ENCODE measurements at places on chromosomes 16 and 17.

- H3K27ac ChIP-seq = no peak overlapping the region
- no peak for DNase-seq
- no peaks in the 10 kb centered on the region for H3K27me3 ChIP-seq
- H3K4me3 ChIP-seq = peak overlapping the region; percentile 64
- H3K4me1 ChIP-seq = peaks cover 89% of the 10 kb centered on the region
Observed at GRCh38 chr16:57620335-57621231, 7.8 kb upstream of the ADGRG1 start.

DNA sequence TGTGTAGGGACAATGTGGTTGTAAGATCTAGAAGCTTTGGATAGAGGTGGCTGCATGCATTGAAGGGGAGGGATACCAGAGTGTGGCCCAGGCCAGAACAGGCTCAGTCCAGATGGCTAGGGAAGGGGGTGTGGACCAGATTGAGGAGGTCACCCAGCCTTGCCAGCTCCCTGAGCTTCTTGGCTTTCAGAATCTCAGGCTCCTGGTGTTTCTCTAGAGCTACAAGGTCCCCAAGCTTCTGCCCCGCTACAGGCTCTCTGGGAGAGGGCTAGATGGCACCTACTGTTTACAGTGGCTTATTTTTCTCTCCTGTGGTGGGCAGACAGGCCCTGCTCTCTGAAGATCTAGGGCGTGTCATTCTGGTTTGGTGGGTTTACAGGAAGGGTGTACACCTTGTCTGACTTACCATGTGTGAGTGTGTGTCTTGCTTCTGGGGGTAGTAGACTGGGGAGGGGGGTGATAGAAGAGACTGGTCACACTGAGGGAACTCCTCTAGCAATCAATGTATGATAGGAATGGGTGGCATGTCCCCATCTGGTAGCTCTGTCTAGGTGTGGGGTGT, 1.1 kb downstream of the RARA start:
- peak overlapping the region; percentile 78 for H3K4me3 ChIP-seq
- peaks cover 81% of the 10 kb centered on the region for H3K4me1 ChIP-seq
- H3K27me3 ChIP-seq = no peaks in the 10 kb centered on the region
- DNase-seq = no peak

- peaks cover 2% of the 10 kb centered on the region for H3K36me3 ChIP-seq
- peak overlapping the region; percentile 76 for H3K27ac ChIP-seq
- peaks cover 84% of the 10 kb centered on the region for H3K4me1 ChIP-seq
- no peaks in the 10 kb centered on the region for H3K27me3 ChIP-seq
Observed at GRCh38 chr17:47949946-47950345, 7.7 kb downstream of the PRR15L start.

DNA sequence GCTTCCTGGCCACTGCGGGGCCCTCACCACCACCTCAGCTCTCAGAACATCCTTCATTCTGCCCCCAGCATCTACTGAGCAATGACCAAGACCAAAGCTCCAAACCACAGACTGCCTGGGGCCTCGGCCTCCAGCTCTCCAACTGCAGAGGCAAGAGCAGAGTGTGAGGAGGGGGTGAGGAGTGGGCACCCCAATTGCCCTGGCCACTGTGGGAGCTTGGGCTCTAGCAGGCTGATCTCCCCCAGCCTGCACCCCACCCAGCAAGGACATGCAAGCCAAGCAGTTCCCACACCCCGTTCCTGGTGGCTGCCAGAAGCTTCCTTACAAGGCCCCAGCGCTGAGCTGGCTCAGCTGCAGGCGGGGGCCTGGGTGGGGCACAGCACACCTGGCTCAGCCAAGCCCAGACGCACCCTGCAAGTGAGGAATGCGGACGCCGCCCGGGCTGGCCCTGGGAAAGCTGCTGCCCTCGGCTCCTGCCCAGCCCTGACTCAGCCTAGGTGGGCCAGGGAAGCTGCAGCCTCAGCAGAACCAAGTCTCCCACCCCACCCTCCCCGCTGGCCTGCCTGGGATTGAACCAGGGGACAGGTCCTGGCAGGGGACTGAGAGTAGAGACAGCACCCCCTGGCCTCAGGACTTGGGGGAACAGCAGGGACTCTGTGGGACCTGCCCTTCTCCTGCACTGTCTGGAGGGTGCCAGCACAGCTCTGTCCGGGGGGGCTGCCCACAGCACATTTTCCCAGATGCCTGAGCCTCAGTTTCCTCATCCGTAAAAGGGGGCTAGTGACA, 29.7 kb upstream of the KRT17 start:
- no peak for DNase-seq
- peaks cover 26% of the 10 kb centered on the region for H3K27me3 ChIP-seq
- 0 out of 2 replicates have a peak, but pooled peaks cover 6% of the 10 kb centered on the region for H3K4me1 ChIP-seq

GRCh38 chr17:45679426-45679825, 104.7 kb upstream of the CRHR1 start:
- no peak overlapping the region for H3K27ac ChIP-seq
- H3K36me3 ChIP-seq = no peaks in the 10 kb centered on the region
- DNase-seq = no peak
- peaks cover 3% of the 10 kb centered on the region for H3K27me3 ChIP-seq
- no peak overlapping the region for H3K4me3 ChIP-seq

DNA sequence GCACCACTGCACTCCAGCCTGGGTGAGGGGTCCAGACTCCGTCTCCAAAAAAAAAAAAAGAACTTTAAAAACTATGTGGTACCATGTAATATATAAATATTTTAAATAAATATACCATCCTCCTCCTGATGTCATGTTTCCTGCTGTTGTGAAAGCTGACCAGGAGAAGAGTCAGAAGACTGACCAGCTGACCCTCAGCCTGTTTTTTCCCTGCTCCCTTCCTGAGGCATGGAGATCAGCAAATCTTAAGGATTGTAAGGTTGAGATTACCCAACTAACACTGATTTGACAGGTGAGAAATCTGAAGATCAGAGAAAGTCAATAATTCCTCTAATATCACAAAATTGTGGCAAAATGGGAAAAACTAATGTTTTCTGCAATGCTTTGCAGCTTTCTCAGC, 18.1 kb downstream of the NCOR1 start:
- no peak overlapping the region for H3K4me3 ChIP-seq
- DNase-seq = no peak
- peaks cover 25% of the 10 kb centered on the region for H3K36me3 ChIP-seq
- H3K27me3 ChIP-seq = no peaks in the 10 kb centered on the region
- H3K27ac ChIP-seq = no peak overlapping the region

DNA sequence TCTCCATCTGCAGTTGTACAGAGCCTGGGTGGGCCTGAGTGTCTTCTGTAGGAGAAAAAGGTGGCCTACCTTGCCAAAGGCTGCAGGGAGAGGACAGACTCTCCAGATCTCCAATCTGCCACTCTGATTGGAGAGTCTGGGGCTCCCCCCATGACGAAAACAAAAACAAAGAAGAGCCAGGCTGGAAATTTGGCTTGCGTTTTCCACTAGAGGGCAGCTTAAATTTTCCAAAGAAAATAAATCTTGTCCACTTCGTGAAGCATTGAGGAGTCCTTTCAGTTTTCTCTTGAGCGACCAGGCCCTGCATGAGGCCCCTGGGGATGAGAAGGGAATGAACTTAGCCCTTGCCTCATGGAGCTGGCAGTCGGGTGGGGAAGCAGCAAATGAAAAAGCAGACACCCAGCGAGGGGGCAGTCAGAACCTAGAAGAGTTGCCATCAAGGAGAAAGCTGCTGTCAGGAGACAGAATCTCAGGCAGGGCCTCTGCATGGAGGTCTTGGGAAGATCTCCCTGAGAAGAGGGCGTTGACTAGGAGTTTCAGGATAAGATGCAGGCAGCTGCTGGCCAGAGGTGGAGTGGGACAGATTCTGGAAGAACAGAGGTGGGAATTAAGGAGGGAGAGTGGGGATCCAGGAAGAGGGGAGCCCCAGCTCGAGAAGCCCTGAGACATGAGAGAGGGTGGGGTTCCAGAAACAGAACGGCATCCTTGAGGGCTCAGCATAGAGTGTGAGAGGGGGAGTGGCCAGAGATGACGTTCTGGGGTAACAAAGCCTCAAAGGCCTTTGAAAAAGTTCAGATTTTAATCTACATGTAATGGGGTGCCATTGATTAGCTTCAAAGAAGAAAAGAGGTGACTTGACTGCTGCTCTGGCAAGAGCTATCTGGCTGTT, 8.4 kb upstream of the SHCBP1 start:
- no peaks in the 10 kb centered on the region for H3K36me3 ChIP-seq
- H3K4me1 ChIP-seq = peaks cover 49% of the 10 kb centered on the region
- DNase-seq = peak; percentile 60
- peak overlapping the region; percentile 69 for H3K4me3 ChIP-seq
- no peaks in the 10 kb centered on the region for H3K27me3 ChIP-seq
- no peak overlapping the region for H3K27ac ChIP-seq

DNA sequence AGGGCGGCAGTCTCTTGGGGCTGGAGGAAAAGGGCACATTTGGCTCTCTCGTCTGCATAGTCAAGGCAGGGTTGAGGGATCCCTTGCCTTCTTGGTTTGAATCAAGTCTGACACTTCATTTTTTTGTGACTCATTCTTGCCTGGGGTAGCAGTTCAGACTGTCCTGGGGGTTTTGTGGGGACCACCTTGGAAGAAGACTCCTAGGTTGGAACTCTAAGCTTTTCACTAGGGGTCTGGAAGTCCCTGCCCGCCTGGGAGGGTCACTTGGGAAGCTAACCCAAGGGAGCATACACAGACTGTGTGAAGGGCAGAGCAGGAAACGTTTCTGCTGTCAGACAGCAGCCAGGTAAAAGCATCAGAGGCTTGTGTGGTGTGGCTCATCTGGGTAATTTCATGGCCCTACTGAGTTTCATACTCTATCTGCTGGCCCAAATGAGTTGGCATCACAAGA, 11.3 kb downstream of the YPEL2 start:
- no peaks in the 10 kb centered on the region for H3K27me3 ChIP-seq
- no peaks in the 10 kb centered on the region for H3K36me3 ChIP-seq
- peaks cover 41% of the 10 kb centered on the region for H3K4me1 ChIP-seq
- no peak overlapping the region for H3K4me3 ChIP-seq
- DNase-seq = no peak

DNA sequence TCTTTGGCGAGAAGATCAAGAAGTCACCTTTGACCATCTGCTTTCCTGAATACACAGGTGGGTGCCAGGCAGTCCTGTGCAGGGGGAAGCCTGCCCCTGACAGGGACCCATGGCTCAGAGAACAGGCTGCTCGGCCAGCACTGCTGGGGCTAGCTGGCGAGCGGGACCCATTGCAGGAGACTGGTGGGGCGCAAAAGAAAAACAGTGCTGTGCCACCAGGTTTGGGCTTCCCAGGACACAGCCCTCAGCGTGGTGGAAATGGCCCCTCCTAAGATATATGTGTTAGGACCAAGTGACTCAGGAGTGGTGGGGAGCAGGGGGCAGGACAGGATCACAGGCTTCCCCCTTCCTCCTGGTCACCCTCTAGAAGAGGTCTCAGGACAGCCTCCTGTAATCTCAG, 73.9 kb downstream of the AMFR start:
- H3K36me3 ChIP-seq = no peaks in the 10 kb centered on the region
- peaks cover 5% of the 10 kb centered on the region for H3K27me3 ChIP-seq
- peaks cover 18% of the 10 kb centered on the region for H3K4me1 ChIP-seq
- H3K27ac ChIP-seq = no peak overlapping the region
- DNase-seq = no peak
- H3K4me3 ChIP-seq = no peak overlapping the region

GRCh38 chr17:18344021-18344420, 19.3 kb downstream of the SHMT1 start:
- no peak overlapping the region for H3K27ac ChIP-seq
- H3K36me3 ChIP-seq = peaks cover 26% of the 10 kb centered on the region
- H3K4me3 ChIP-seq = no peak overlapping the region

DNA sequence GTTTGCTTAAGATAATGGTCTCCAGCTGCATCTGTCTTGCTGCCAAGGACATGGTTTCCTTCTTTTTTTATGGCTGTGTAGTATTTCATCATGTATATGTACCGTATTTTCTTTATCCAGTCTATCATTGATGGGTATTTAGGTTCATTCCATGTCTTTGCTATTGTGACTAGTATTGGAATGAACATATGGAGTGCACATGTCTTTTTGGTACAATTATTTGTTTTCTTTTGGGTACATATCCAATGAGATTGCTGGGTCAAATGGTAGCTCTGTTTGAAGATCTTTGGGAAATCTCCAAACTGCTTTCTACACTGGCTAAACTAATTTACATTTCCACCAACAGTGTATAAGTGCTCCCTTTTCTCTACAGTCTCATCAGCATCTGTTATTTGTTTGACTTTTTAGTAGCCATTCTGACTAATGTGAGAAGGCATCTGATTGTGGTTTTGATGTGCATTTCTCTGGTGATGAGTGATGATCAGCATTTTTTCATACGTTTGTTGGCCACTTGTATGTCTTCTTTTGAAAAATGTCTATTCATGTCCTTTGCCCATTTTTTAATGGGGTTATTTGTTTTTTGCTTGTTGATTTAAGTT, 66.2 kb downstream of the TNFRSF13B start:
- peaks cover 2% of the 10 kb centered on the region for H3K27me3 ChIP-seq
- H3K4me3 ChIP-seq = no peak overlapping the region
- no peak overlapping the region for H3K27ac ChIP-seq
- DNase-seq = no peak

- peak overlapping the region; percentile 8 for H3K4me3 ChIP-seq
- H3K36me3 ChIP-seq = peaks cover 38% of the 10 kb centered on the region
- H3K27me3 ChIP-seq = no peaks in the 10 kb centered on the region
- peak; percentile 93 for DNase-seq
Observed at GRCh38 chr16:22232277-22233036, 26.4 kb downstream of the EEF2K start.

DNA sequence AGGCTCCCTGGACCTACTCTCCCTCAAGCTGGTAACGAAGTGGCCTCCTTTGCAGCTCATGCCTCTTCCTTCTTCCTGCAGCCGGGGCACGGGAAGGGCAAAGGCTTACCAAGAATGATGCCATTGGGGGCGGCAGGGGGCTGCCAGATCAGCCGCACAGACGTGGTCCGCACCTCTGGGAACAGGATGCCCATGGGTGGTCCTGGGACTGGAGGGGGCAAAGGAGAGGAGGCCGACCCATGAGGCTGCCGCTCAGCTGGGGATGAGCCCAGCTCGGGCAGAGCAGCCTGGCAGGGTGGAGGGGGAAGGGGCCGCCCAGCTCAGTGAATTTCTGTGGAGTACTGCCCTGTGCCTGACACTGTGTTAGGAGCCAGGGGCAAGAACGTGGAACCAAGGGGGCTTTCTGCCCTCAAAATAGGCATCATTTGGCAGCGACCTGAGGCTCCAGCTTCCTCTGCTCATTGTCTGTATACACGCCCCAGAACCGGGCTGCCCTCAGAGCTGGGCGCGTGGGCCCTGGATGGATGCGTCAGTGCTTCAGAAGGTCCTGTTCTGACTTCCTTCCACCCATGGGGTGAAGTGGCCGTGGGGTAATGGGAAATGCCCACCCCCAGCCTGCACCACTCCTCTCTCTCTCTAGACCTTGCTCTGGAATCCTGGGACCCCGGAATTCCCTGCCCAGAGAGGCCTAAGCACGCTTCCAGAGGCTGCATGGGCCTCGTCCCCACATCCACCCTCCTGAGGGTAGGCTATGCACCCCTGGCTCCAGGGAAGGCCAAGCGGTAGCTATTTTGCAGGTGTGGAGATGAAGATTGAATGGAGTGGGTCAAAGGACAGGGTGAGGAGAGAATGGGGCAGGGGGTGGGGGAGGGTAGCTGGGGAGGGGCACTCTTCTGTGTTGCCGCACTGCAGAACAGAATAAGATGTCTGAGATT, 79.8 kb upstream of the CDC42EP4 start:
- no peak overlapping the region for H3K4me3 ChIP-seq
- H3K27ac ChIP-seq = no peak overlapping the region
- H3K36me3 ChIP-seq = no peaks in the 10 kb centered on the region

Measured in HepG2 (cell line).